ENCODE measurements at places on chromosomes 3 and 15.

- DNase-seq: no peak
Observed at GRCh38 chr3:137514853-137515252, 249.3 kb upstream of the SOX14 start.

GRCh38 chr15:80599359-80599758 is 95.8 kb upstream of the ABHD17C start:
- no peak for DNase-seq

- DNase-seq: no peak
Observed at GRCh38 chr3:24519368-24520100, 24.9 kb upstream of the THRB start.

DNA sequence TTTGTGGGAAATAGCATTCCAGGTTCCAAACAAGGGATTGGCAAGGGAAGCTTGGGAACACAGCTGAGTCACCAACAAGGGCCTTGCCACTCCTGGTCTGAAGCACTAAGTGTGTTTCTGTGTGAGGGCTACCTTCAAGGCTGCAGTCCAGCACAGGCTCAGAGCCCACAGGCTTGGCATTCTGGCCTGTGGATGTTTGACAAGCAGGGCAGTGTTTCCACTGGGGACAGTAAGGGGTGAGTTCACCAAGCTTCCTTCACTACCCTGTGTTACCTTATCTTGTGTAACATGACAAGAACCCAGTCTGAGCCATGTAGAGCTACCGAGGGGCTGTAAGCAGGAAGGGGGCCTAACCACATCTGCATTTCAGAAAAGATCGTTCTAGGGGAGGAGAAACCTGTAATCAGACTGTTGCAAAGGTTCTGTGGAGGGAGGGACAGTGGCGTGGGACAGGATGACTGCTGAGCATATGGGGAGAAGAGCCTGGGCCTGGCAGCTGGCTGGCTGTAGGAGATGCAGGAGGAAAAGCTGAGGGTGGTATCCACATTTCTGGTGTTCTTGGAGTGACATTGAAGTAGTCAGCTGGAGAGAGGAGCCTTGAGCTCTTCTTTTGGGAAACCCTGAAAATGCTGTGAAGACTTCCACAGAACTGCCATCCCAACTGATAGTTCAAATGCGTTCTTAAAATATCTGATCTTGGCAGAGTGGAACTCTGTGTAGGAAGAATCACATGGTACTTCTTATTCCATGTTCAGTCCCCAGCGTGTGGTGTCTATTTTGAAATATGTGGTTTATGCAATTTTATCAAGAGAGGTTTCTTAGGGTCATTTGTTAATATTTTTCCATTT is 61.3 kb downstream of the CTDSPL start:
- no peak for DNase-seq

DNA sequence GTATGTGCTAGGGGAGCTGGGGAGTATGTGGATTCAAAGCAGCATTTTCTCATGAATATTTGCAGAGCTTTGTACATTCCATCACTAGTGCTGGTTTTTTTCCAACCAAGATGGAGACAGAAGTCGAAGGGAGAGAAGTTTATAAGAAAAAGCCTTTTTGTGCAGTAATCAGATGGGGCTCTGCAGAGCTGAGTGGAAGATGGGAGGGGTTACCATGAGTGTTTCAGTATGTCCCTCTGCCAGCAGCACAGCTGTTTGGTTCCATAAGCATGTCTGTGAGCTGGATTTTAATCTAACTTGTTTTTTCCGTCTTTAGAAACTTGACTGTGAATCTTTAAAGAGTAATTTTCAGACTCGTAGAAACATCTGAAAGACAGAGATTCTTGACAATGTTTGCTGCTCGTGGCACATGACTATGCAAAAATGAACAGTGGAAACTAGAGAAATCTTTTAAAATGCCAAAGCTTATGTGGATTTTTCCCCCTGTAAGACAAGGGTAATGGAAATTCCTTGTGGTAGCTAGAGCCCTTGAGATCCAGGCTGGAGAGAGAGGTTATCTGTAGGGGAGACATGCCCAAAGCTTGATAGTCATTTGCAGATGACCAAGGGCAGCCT is 20.3 kb downstream of the STARD9 start:
- DNase-seq: no peak

DNA sequence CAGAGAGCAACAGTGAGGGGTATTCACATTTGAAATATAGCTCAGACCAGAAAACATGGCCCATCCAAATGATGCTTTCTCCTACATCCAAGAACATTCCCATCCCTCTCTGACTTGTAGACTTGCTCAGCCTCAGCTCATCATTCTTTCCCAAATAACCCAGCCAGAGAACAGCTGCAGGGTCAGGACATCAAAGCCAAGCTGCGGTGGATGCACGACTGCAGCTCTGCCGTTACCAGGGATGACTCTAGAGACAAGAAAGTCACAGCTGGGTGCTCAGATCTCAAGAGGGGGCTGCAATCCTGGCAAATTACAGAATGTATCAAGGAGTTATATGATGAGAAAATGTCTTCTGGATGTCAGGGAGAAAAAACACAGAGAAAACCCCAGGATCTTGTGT is 944.3 kb downstream of the NTRK3 start:
- DNase-seq: no peak

GRCh38 chr3:13420045-13420830 is at the start of gene NUP210:
NUP210 (minus strand) TSS chr3:13420322; CDS start chr3:13420226, 96 bp downstream.
- no peak for DNase-seq

DNA sequence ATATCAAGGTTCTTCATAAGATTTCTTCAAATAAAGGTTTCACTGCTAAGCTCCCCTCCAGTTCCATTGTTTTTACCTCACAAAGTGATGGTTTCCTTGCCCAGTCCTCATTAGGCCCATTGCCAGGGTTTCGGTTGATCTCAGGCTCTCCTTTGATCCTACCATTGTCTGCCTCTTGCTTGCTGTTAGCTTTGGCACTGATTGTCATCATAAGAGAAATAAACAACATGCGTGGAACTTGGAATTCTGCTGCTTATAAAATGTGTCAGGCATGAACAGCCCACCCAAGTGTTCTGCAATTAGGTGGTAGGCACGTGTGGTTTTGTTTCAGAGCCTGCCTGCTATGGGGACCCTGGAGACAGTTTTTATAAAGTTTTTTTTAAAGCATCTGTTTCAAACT is 107.6 kb upstream of the BFSP2 start:
- no peak for DNase-seq

DNA sequence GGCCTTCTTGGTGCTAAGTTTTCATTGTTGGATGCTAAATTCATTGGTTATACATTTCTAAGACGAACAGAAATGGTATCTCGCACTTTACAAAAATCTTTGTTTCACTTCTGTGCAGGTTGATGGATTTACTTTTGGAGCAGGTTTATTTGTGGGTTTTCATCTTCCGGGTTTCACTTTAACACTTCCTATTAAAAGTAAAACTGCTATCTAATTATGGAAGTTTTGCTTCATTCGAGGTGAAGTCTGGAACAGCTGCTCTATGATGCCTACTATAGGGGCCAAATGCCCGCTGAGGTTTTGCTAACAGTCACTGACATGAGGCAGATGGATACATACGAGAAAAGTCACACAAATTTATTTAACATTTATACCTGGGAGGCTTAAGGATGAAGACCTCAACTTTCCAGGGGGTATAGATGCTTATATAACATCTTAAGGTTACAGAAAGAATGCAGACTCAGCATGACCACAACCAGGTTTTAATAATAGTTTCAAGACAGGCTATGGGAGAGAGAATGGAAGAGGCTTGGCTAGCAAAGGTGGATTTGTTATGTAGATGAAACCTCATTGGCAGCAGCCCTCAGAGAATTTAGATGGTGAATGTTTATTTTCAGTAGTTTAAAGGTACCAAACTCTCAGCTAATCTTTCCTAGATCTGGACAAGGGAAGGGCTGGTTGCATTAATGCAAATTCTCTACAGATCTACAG is 54.2 kb downstream of the OSTN start:
- no peak for DNase-seq

GRCh38 chr15:40368719-40369473 is 10.9 kb downstream of the DISP2 start:
- no peak for DNase-seq

GRCh38 chr3:128965818-128966217 is 28.1 kb downstream of the CFAP92 start:
- DNase-seq: no peak

GRCh38 chr3:157373783-157374182 is 62.9 kb upstream of the PTX3 start:
- no peak for DNase-seq

GRCh38 chr3:130354430-130354829 is 9.0 kb downstream of the COL6A5 start:
- DNase-seq: no peak

DNA sequence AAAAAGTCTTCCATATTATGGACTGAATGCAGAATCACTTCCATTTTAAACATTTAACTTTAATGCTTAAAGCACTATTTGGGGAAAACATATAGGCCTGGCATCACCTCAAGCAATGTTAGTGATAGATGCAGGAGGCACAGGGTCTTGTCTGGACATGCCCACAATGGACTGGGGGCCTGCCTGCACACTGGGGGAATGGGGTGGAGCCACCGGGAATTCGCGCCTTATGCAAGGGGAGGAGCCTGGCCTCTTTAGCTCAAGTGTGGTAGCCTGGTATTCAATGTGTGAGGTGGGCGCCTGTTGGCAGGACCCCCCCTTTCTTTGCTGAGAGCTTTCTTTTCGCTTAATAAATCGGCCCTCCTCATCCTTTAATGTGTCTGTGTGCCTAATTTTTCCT is 29.9 kb downstream of the ACKR4 start:
- DNase-seq: no peak

DNA sequence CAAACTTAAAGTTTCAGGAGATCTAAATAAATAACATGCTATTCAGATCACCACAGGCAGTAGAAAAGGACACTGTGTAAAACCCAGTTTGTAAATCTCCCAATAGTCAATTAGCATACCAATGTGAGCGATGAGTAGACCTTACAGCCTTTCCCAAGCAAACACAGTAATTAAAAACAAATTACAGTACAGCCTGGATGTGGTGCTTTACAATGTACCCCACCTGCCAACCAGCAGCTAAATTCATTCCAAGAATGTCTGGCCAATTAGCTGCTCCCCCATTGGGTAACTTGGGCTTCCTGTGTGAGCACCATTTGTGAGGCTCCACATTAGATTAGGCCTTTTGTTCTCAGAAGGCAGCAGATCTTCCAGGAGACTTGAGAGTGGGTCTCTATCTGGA is 635.0 kb downstream of the TBL1XR1 start:
- no peak for DNase-seq

DNA sequence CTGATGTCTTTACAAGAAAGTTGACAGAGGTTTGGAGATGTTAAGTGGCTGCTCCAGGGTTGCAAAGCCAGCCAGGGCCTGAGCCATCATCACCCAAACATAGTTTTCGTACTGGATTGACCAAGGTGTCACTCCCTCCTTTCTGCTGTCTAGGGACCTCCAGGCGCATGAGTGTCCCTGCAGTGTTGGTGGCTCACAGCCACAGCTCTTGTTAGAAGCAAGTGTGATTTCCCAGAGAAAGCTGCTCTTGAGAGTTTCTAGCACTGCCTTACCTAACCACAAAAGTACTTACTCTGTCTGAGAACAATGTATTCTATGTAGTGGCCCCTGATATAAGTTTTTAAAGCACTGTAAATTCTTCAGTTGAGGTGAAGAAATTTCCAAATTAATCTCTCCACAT is 144.1 kb downstream of the SOX2 start:
- no peak for DNase-seq

- DNase-seq: no peak
Observed at GRCh38 chr15:35186346-35186745, 101.3 kb upstream of the NANOGP8 start.

- no peak for DNase-seq
Observed at GRCh38 chr3:65265942-65266590, 578.3 kb upstream of the ADAMTS9 start.

- no peak for DNase-seq
Observed at GRCh38 chr15:95869920-95870319, 460.6 kb upstream of the NR2F2 start.

DNA sequence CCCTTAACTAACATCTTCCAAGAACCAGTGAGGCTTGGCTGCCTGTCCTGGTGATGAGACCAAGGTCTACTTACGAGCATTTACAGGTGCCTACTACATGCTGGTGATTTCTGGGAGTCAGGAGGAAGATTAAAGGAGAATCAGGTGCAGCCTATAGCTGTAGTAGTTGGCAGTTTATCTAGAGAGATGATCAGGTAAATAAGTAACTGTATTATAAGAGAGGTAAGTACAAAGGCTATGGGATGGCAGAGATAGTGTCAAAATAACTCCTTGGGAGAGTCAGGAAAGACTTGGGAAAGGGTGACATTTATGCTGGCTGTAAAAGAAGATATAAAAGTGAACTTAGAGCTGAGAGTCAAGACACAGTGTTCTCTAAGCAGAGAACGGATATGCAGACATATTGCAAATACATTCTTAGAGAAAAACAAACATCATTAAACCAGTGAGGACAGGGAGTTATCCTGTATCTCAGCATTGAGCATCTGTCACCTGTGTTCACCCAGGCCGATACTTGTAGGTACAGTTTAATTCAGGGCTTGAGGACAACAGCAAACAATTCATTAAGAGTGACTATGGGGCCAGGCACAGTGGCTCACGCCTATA is 49.7 kb upstream of the ACP3 start:
- no peak for DNase-seq

GRCh38 chr15:51024735-51025453 is 69.8 kb downstream of the TNFAIP8L3 start:
- no peak for DNase-seq

DNA sequence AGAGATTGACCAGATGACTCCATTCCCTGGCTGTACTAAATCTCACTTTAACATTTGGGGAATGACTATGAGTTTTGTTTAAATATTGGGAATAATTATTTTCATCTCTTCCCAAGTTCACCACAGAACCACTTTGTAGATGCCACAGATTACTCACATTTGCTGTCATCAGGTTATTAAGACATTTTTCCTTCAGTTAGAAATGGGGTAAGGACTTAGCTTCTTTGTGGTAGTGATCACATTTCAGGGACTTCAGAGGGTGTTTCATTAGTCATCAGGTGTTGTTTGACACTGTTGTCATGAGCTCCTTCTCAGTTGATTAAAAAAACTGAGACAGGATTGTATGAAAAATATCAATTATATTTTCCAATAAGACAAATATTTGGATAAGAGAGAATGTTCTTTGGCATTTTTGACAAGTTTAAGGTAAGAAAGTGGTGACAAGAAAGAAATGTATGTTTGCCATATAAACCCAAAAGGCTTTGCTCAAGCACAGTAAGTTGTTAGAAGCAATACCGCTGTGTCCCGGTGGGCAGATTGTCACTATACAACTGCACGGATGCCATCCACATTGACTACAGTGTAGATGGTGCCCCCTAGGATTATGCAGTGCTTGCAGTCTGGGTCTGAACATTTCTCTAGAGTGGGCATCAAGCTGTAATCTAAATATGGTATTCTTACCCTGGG is 22.3 kb downstream of the FBXL2 start:
- no peak for DNase-seq

DNA sequence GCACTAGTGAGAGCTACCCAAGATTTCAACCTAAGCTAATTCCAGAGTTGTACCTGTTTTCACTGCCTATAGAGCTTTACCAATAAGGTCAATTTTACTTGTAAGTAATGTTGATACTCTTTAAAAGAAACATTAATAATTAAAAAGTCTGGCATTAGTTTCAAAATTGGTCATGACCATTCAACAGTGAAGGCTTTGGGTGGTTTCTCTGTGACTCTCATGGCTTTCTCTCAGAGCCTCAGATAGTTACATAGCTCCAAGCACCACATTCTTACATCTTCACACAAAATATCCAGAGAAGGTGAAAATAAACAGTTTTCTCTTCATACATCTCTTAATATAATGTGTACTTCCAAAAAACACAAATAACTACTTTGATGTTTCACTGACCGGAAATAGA is 61.5 kb upstream of the TCF12 start:
- DNase-seq: no peak

All from stimulated activated CD8-positive, alpha-beta memory T cell treated with anti-CD3 and anti-CD28 coated beads, Interleukin-4, amount 100 ng/mL, for 1 hour (primary cell).